Left ventricle myocardium inferior (tissue), 1 donor: ENCODE measurements at places on chromosomes 11 and 22. TPM values are rescaled to one million over a fixed set of nuclear protein-coding genes. Genes with fewer than 3 reads are reported as not detected.

GRCh38 chr22:43841742-43842141, 20.6 kb downstream of the SULT4A1 start:
- H3K4me3 ChIP-seq = no peak overlapping the region
- peaks cover 11% of the 10 kb centered on the region for H3K27me3 ChIP-seq
- no peak for DNase-seq
- no peak overlapping the region for H3K27ac ChIP-seq
- H3K4me1 ChIP-seq = no peaks in the 10 kb centered on the region
- H3K36me3 ChIP-seq = no peaks in the 10 kb centered on the region

- no peaks in the 10 kb centered on the region for H3K4me1 ChIP-seq
- H3K36me3 ChIP-seq = no peaks in the 10 kb centered on the region
- H3K27ac ChIP-seq = no peak overlapping the region
- H3K4me3 ChIP-seq = no peak overlapping the region
- DNase-seq = no peak
These were observed 58.9 kb upstream of the ALX4 start for GRCh38 chr11:44368886-44369285.

IL10RA gene
- 5.0 TPM for total RNA-seq

DNA sequence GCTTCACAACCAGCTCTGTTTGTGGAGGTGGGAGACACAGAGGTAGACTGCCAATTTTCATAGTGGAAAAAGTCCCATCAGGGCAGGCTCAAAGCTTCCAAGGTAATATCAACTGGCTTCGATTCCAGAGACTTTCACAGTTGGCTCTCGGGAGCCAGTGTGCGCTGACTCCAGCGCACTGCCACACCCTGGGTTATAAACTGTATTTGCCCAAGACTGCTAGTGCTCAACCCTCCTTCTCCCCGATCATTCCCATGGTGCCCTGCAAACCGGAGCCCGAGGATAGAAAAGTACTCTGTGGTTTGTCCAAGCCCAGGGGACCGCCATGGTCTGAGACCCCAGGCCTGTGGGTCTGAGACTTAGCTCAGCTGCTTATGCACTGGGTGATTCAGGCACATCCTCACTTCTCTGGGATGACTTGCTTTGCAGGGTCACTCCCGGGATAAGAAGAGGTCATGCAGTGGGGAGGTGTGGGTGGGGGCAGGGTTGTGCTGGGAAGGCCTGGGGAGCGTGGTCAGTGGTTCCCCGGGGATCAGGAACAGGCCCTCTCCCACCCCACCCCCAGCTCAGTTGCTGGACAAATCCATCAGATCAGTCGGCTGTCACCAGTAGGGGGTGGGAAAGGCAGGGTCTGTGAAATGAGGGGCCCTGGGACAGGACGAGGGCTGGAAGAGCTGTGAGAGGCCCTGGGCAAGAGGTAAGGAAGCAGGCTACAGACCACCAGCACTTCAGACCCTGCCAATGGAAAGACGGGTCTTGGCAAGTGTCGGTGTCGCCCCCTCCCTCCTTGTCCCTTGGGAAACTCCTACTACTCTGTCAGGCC, 26.7 kb upstream of the PICK1 start:
- H3K36me3 ChIP-seq = no peaks in the 10 kb centered on the region
- no peak overlapping the region for H3K4me3 ChIP-seq
- H3K4me1 ChIP-seq = peaks cover 29% of the 10 kb centered on the region
- H3K27ac ChIP-seq = peak overlapping the region; percentile 48
- H3K27me3 ChIP-seq = no peaks in the 10 kb centered on the region
- no peak for DNase-seq

NAALADL1 gene
- 4.8 TPM for total RNA-seq

DNA sequence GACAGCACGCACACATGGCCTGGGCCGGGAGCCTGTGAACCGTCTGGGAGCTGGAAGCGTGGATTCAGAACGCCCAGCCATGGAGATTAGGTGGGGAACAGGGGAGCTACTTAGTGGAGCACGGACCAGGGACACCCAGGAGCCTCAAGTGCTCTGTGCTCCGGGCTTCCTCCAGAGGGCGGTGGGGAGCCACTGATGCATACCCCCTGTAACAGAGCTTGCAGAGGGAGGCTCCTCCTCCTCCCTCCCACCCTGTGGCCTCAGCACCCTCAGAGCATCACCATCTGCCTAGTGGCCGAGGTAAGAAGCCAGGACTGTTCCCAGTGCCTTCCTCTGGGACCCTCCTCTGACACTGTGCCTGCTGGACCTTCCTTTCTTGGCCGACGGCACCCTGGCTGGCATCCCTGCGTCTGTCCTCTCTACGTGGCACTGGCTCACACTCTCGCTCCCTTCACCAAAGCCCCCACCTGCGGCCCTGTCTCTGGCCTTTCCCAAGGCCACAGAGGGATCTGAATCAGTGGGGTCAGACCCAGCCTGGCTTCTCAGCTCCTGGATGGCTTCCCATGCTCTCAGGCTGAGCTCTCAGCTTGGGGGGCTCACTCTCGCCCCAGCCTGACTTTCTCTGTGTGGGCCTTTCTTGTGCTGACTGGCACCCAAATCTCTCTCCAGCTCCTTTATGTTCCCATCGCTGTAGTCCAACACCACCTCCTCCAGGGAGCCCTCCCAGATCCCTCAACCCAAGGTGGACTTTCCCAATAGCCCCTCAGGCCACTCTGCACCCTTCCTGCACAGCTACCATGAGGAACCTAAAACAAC, 780.9 kb downstream of the BRD1 start:
- H3K4me3 ChIP-seq = no peak overlapping the region
- no peaks in the 10 kb centered on the region for H3K36me3 ChIP-seq
- H3K27me3 ChIP-seq = peaks cover 88% of the 10 kb centered on the region
- no peak for DNase-seq
- H3K4me1 ChIP-seq = no peaks in the 10 kb centered on the region

DNA sequence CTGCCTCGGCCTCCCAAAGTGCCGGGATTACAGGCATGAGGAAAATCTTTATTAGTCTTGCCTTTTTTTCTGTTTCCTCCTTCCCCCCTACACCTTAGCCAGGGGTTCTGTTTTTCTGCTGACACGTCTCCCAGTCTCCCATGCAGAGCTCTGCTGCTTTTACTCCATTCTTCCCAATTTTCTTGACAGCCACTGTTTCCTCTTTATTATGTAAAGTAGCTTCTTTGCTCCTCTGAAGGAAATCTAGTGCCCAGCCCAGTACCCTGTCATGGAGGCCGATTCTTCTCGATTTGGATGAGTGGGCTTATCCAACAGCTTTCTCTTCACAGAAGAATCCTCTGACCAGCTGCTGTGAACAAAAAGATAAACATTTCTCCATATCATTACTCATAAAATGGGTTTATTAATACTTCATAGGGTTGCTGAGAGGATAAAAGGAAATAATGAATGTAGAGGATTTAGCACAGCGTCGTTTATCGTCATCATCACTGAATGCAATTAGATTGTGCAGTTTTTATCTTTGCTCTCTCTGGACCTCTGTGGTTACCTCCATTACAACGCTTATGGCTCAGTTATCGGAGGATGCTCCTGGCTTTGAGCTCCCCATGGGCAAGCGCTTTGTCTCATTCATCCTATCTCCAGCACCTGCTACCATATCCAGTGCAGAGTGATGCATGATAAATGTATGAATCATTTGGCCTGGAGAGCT, 375.6 kb upstream of the C11orf87 start:
- H3K27ac ChIP-seq = no peak overlapping the region
- no peak for DNase-seq
- H3K4me3 ChIP-seq = no peak overlapping the region
- H3K36me3 ChIP-seq = no peaks in the 10 kb centered on the region
- H3K4me1 ChIP-seq = no peaks in the 10 kb centered on the region
- no peaks in the 10 kb centered on the region for H3K27me3 ChIP-seq

SCGB1C1 gene
- not detected for total RNA-seq

- peaks cover 62% of the 10 kb centered on the region for H3K4me1 ChIP-seq
- H3K36me3 ChIP-seq = no peaks in the 10 kb centered on the region
- no peaks in the 10 kb centered on the region for H3K27me3 ChIP-seq
- H3K4me3 ChIP-seq = peak overlapping the region; percentile 94
These were observed 1.3 kb upstream of the KMT5B start for GRCh38 chr11:68214173-68215086.

DNA sequence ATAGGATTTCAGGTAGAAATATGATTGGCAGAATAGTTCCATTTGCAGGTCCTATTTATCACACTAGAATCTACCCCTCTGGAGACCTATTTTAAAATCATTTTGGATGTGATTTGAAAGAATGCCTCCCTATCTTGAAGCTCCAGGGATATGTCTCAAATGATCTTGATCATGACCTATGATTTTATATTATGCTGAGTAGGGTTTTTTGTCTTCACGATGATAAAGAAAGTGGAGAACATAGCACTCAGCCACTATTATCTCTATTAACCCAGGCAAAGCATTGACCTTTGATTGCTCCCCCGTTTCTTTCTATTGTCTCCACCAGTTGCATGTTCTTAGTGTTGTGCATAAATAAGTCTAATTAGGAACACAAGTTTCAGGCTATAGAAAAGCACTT, 307.9 kb downstream of the BLID start:
- H3K36me3 ChIP-seq = no peaks in the 10 kb centered on the region
- H3K27me3 ChIP-seq = no peaks in the 10 kb centered on the region
- no peak overlapping the region for H3K4me3 ChIP-seq
- H3K4me1 ChIP-seq = no peaks in the 10 kb centered on the region

GRCh38 chr22:31221084-31221483, 9.0 kb downstream of the LIMK2 start:
- H3K27me3 ChIP-seq = no peaks in the 10 kb centered on the region
- peaks cover 3% of the 10 kb centered on the region for H3K36me3 ChIP-seq
- H3K27ac ChIP-seq = no peak overlapping the region
- H3K4me3 ChIP-seq = no peak overlapping the region
- peaks cover 66% of the 10 kb centered on the region for H3K4me1 ChIP-seq

- no peaks in the 10 kb centered on the region for H3K27me3 ChIP-seq
- H3K36me3 ChIP-seq = no peaks in the 10 kb centered on the region
- H3K4me1 ChIP-seq = peaks cover 11% of the 10 kb centered on the region
- H3K4me3 ChIP-seq = no peak overlapping the region
- DNase-seq = no peak
- H3K27ac ChIP-seq = no peak overlapping the region
These were observed 52.4 kb downstream of the AHNAK start for GRCh38 chr11:62494246-62494645.

ANO3 gene
- total RNA-seq = not detected

- no peaks in the 10 kb centered on the region for H3K27me3 ChIP-seq
- no peaks in the 10 kb centered on the region for H3K36me3 ChIP-seq
- H3K27ac ChIP-seq = no peak overlapping the region
- DNase-seq = no peak
These were observed 29.0 kb upstream of the LRRC32 start for GRCh38 chr11:76699451-76700091.

- H3K4me3 ChIP-seq = no peak overlapping the region
- DNase-seq = peak; percentile 64
- peaks cover 15% of the 10 kb centered on the region for H3K4me1 ChIP-seq
- H3K27me3 ChIP-seq = peaks cover 4% of the 10 kb centered on the region
- H3K36me3 ChIP-seq = no peaks in the 10 kb centered on the region
These were observed 19.9 kb downstream of the EMID1 start for GRCh38 chr22:29225422-29226090.

DNA sequence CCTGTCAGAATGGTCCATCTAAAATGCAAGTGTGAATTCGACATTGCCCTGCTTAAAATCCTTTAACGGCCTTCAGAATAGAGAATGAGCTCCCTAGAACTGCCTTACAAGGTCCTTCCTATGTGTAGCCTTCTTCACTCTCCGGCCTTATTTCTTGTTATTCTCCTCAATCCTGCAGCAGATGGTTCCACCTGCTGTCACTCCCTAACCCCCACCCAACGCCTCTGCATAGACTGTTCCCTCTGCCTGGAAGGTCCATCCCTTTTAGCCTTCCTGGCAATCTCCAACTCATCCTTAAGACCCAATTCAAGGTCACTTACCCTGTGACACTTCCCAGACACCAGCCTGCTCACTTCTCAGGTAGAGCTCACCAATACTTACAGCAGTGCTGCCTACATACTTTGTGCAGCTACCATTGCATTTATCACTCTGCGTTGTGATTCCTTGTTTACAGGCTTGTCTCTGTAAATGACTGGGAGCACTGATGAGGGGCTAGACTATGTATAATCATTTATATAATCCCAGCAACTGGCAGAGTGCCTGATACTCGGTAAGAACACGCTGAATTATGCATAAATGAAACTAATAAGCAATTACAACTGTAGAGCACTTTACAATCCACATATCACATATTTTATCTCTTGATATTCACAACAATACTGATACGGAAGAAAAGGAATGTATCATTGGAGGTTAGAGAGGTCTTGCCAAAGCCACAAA, 58.9 kb downstream of the CLPB start:
- H3K27ac ChIP-seq = no peak overlapping the region
- H3K4me1 ChIP-seq = peaks cover 24% of the 10 kb centered on the region
- no peak for DNase-seq
- no peak overlapping the region for H3K4me3 ChIP-seq
- H3K36me3 ChIP-seq = no peaks in the 10 kb centered on the region

OR10A6 gene
- not detected for total RNA-seq

SPON1 gene
- total RNA-seq = 9.4 TPM

- H3K27ac ChIP-seq = no peak overlapping the region
- H3K27me3 ChIP-seq = no peaks in the 10 kb centered on the region
- no peak overlapping the region for H3K4me3 ChIP-seq
- no peak for DNase-seq
- no peaks in the 10 kb centered on the region for H3K36me3 ChIP-seq
- H3K4me1 ChIP-seq = peaks cover 40% of the 10 kb centered on the region
These were observed 100.1 kb downstream of the SLC1A2 start for GRCh38 chr11:35318977-35319925.

DNA sequence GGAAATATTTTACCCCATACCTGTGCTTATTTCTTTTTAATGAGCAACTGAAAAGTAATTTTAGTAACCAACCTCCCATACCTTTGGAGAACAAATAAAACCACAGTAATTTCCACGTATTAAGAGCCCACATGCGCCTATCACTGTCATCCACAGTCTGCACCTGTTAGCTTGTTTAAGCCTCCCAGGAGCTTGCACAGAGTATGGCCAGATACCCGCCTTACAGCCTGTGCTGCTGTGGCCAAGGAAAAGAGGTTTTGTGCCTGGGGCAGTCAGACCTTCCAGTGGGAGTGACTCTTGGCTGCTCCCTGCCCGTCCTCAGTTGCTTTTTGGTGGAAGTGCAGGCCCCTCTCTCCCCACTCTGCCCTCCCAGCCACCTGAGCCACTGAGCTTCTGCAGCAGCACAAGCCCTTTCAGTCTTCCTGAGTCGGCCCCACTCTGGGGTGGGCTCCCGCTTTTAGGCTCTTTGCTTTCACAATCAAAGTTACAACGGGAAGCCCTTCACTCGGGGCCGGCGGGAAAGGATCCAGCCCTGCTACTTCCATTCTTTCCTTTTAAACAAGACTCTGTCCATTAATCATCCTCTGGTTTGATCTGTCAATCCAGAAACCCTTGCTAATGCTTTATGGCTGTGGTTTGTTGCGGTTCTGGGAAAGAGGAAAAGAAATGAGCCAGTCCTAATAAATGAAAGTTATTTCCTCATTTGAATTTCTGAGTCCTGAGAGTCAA, 308.8 kb downstream of the TBC1D22A start:
- no peaks in the 10 kb centered on the region for H3K27me3 ChIP-seq
- H3K27ac ChIP-seq = no peak overlapping the region
- peaks cover 3% of the 10 kb centered on the region for H3K4me1 ChIP-seq
- peaks cover 22% of the 10 kb centered on the region for H3K36me3 ChIP-seq
- no peak for DNase-seq

YAP1 gene
- total RNA-seq = 67.9 TPM

DNA sequence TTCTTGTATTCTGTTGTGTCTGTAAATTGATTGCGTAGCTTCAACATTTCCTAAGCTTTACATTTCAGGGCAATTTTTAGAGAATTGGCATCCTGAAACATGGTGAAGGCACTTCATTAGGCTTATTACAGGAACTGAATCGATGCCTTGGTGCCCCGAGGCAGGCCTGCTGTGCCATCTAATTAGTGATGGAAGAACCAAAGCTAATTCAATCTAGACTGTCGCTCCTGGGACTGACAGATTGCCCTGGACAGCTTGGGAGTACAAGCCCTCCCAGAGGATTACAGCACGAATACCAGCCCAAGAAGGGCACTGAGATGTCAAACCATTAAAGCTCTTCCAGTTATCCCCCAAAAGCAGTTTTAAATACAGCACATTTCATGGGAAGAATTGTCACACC, 243.2 kb upstream of the ZC3H12C start:
- H3K4me1 ChIP-seq = no peaks in the 10 kb centered on the region
- H3K4me3 ChIP-seq = no peak overlapping the region
- H3K27ac ChIP-seq = no peak overlapping the region
